Suprapubic skin (tissue), 4 donors: ENCODE measurements at places on chromosomes 4 and X. TPM values are rescaled to one million over a fixed set of nuclear protein-coding genes. Genes with fewer than 3 reads are reported as not detected.

The NPFFR2 gene
- total RNA-seq: not detected

The STARD8 gene
- total RNA-seq: 2.0 TPM

The ESX1 gene
- total RNA-seq: not detected

DNA sequence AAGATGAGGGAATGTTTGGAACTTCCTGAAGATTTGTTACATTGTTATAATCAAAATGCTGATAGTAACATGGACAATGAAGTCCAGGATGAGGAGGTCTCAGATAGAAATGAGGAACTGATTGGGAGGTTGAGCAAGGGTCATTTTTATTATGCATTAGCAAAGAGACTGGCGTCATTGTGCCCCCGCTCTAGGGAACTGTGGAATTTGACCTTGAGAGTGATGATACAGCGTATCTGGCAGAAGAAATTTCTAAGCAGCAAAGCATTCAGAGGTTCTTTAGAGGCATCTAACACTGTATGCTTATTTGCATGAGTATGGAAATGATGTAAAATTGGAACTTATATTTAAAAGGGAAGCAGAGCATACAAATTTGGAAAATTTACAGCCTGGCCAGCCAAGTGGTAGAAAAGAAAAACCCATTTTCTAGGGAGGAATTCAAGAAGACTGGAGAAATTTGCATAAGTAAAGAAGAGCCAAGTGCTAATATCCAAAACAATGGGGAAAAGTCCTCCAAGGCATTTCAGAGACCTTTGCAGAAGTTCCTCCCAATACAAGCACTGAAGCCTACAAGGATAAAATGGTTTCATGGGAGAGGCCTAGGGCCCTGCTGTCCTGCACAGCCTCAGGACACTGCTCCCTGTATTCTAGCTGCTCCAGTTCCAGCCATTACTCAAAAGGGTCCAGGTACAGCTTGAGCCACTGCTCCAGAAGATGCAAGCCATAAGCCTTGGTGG is 483.0 kb upstream of the NDST4 start:
- no peak overlapping the region for H3K27ac ChIP-seq
- DNase-seq: no peak
- H3K36me3 ChIP-seq: no peaks in the 10 kb centered on the region
- no peaks in the 10 kb centered on the region for H3K27me3 ChIP-seq
- H3K4me3 ChIP-seq: no peak overlapping the region
